ENCODE measurements at places on chromosomes 7 and 10.

GRCh38 chr10:110336111-110336721 is 31.5 kb upstream of the SMNDC1 start:
- DNase-seq = no peak

- DNase-seq = peak; percentile 56
These were observed 367.7 kb upstream of the SEMA3D start for GRCh38 chr7:85554236-85555178.

DNA sequence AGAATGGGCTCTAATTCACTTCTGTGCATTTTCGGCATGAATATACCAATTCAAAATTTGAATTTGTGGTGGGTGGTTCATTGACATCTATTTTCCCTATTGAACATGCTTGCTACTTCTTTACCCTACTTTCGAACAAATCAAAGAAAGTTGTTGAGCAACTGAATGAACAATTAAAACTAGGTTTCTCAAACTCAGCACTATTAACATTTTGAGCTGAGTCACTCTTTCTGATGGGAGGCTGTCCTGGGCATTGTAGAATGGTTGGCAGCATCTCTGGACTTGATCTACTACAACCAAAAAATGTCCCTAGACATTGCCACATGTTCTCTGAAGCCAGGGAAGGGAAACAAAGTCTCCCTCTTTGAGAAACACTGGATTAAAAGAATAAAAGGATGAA is 116.7 kb downstream of the COL28A1 start:
- DNase-seq = no peak

- peak; percentile 3 for DNase-seq
These were observed 99.4 kb downstream of the MTPN start for GRCh38 chr7:135877805-135878204.

DNA sequence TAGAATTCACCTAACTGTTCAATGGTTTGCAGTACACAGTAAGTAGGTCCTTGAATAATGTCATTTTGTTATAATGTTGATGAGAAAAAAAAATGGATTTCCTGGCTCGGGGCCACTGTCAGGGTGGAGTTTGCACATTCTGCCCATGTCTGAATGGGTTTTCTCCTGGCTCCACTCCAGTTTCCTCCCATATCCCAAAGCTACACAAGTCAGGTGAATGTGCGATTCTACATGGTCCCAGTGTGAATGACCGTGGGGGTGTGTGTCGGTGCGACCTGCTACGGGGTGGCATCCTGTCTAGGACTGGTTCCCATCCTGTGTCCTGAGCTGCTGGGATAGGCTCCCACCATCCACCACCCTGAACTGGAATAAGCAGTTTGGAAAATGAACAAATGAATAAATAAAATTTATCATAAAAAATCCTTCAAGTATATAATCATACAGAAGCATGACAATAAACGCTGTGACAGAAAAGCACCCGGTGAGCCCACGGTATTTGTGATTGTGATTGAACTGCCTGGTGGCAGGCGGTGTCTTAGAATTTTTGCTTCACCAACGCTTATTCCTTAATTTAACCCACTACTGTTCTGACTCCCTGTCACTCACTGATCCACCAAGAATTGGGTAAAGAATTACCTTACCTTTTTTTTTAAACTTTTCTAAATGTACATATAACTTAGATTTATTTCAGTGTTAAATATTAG is 114.1 kb downstream of the ICA1 start:
- DNase-seq = no peak

GRCh38 chr10:88920986-88921593 is 31.5 kb downstream of the ACTA2 start:
- DNase-seq = no peak

DNA sequence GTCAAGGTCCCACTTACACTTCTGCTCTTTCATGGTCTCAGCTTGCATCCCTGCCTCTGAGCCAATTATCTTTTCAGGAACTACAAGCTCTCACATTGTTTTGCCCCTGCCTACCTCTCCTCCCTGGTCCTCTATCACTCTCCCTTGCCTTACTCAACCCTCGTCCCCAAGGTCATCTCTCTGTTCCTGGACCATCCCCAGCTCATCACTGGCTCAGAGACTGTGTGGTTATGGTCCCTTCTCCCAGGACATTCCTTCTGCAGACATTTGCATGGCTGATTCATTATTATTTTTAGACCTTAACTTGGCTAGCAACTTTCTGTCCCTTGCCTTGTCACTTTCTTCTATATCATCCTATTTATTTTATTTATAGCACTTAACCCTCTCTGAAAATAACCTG is 17.8 kb upstream of the GPAM start:
- no peak for DNase-seq

DNA sequence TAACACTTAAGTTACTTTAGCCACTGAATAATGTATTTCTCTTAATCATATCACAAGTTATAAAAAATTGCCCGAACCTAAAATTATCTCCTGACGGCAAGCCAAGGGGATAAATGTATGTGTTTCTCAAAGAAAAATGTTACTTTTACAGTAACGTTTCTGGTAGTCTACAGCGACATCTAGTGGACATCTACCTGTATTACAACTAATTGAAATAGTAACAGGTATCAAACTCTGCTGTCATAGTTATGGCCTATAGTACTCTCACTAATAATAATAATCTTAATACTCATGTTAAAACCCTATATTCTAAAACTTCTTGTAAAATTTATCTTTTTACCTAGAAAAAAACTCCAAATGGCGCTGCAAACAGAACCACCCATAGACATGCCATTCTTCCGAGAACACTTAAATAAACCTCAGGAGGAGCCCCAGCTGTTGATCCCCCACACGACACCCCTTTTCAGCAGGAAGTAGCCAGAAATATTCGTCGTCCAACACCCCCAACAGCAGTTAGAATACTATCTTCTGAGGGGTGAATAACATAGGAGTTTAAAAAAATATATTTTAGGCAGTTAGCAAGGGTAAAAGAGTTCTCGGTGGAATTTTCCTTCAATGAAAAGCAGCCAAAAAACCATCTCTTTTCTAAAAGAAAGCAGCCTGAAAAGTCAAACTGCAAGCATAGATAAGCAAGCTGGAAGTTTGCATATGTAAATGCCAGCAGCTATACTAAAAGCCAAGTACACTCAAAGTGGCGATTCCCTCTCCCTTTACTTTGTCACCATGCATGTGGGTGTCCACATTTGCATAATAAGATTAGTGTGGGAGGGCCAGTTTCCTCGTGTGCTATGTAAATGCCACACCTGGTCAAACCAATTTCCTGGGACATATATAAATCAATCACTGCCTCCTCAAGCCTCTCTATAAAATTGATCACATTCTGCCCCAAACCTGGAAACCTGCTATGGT is 40.5 kb upstream of the ZNF107 start:
- peak; percentile 58 for DNase-seq

DNA sequence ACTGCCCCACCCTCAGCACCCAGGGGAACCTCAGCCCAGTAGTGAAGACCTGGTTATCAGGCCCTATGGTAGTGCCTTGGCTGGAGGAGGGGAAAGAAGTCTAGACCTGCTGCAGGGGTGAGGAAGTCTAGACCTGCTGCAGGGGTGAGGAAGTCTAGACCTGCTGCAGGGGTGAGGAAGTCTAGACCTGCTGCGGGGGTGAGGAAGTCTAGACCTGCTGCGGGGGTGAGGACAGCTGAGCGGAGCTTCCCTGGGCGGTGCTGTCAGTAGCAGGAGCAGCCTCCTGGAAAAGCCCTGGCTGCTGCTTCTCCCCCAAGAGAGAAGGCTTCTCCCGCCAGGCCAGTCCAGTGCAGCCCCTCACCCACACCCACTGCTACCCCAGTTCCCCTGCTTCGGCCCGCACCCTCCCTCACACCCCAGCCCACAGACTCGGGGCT is 6.3 kb downstream of the NOS3 start:
- peak; percentile 44 for DNase-seq

DNA sequence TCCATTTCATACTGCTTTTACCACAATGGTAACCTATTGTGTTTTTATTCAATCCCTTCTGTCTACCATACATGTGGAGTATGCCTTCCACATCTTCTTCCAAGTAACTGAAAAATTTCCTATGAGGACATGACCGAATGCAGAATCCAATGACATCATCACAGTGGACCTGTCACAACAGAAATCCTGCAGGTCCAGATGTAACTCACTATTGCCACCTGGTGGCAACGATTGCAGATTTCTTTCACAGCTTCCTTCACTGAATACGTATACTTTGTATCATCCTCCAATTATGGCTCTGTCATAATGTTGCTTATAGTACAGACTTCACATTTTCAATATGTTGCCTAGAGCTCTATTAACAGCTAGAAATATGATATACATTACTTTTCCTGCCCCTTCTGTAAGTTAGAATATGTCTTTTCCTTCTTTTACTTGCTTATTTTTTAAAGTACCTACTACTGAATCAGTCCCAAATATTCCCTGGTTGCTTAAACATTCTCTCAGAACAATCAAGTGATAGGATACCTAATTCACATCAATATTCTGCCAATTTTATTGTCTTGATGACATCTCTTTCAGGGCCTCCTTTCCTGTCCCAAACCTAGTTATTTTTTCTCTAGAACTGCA is 45.4 kb downstream of the SLC13A1 start:
- peak; percentile 44 for DNase-seq

GRCh38 chr7:32680259-32681173 is 185.2 kb downstream of the AVL9 start:
- no peak for DNase-seq

DNA sequence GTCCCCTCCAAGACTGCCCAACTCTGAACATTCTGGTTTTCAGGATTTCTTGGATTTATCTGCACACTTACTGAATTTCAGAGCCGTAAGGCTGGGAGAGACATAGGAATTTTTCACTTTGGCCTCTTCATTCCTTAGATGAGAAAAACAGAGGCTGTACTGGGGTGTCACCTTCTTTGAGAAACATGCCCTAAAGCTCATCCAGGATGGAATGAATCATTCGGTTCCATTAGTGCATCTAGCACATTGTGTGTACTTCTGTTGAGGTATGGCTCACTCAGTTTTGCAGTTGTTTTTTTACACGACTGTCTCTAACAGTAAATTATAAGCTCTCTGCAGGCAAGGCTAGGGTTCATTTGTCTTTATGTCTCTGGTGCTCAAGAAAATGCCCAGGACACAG is 383.4 kb downstream of the GATA3 start:
- no peak for DNase-seq
